ENCODE measurements at places on chromosomes 5 and 9. TPM values are rescaled to one million over a fixed set of nuclear protein-coding genes. Genes with fewer than 3 reads are reported as not detected.

SPOCK1 gene
- 13.2 TPM for total RNA-seq

CLIC3 gene
- total RNA-seq: 0.41 TPM

PTGER4 gene
- 17.1 TPM for total RNA-seq

CXCL14 gene
- 3.6 TPM for total RNA-seq

IRGM gene
- total RNA-seq: not detected

DNA sequence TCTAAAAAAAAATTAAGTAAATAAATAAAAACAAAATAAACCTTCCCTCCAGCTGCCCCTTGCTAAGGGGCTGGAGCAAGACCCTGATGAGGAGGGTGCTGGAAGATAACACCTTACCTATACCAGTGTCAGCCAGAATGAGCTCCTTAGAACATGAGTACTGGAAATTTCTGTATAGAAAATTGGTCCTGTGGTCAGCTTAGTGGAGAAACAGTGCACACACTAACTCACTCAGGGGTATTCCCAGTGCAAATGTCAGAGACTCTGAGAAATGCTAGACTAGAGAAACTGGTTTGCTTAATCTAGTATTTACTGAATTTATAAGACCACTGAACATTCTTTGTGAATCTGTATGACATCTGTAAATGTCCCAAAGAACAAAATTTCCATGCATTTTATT, 62.1 kb upstream of the CTXN3 start:
- no peak overlapping the region for H3K27ac ChIP-seq
- no peak for DNase-seq
- H3K36me3 ChIP-seq: no peaks in the 10 kb centered on the region
- no peaks in the 10 kb centered on the region for H3K4me1 ChIP-seq
- H3K27me3 ChIP-seq: no peaks in the 10 kb centered on the region

DNA sequence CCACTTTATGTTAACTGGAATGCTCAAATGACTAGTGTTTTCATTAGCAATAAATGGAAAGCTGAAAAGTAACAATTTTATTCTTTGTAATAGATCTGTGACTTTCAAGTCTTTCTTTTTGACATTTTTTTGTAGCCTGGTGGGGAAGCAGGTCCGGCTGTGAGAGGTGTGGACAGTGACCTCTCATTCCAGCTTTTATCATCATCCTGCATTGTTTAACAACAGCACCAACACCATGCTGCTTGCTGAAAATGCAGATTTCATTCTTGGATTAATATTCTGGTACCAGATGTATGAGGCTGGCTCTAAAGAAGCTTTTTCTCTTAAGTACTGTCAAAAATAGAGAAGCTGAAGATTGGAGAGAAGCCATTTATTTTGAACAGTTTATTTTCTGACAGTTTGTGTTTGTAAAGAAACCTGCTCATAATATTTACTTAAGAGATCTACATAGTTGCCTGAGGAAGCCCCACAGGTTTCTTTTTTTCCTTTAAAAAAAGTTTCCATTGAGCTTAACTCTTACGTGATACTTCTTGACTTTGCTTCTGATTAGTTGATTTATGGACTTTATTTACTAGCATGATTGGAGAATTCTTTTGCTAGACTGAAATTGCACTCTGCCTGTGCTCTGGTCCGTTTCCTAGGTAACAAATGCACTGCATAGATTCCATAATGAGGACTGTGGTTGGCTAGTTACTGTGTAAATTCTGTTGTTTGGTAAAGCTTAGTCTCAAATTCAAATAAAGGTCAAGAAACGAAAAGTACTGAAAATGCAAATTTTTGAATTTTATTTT, 3.4 kb downstream of the KIAA1958 start:
- no peak for DNase-seq
- H3K4me1 ChIP-seq: peaks cover 15% of the 10 kb centered on the region
- no peak overlapping the region for H3K27ac ChIP-seq
- no peak overlapping the region for H3K4me3 ChIP-seq
- H3K36me3 ChIP-seq: no peaks in the 10 kb centered on the region
- no peaks in the 10 kb centered on the region for H3K27me3 ChIP-seq

GRCh38 chr9:35736201-35736633, 3.8 kb downstream of the CREB3 start:
- H3K36me3 ChIP-seq: peaks cover 52% of the 10 kb centered on the region
- H3K27ac ChIP-seq: no peak overlapping the region
- peak; percentile 56 for DNase-seq
- no peak overlapping the region for H3K4me3 ChIP-seq
- peaks cover 12% of the 10 kb centered on the region for H3K4me1 ChIP-seq

DNA sequence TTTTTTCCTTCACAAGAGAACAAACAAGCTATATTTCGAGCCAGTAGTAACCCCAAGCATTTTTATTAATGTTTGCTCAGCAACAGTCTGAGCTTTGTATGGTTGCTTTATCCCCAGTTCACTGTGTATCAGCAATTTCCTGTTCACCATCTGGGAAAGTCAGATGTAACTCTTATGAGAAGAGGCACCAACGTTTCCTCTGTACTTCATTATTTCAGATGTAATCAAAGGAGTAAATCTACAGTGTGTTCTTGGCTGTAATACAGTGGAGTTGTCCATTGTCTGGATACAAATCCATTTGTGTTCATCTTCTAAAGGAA, 340.2 kb downstream of the ARRDC3 start:
- no peaks in the 10 kb centered on the region for H3K27me3 ChIP-seq
- H3K4me3 ChIP-seq: no peak overlapping the region
- DNase-seq: no peak
- no peaks in the 10 kb centered on the region for H3K36me3 ChIP-seq
- no peaks in the 10 kb centered on the region for H3K4me1 ChIP-seq

GRCh38 chr5:115375893-115376292, 79.4 kb upstream of the CCDC112 start:
- no peaks in the 10 kb centered on the region for H3K36me3 ChIP-seq
- H3K4me1 ChIP-seq: peaks cover 13% of the 10 kb centered on the region
- no peak for DNase-seq

- H3K27me3 ChIP-seq: no peaks in the 10 kb centered on the region
- H3K27ac ChIP-seq: peak overlapping the region; percentile 74
- peak overlapping the region; percentile 40 for H3K4me3 ChIP-seq
Measured at GRCh38 chr9:2158111-2158610, 143.0 kb downstream of the SMARCA2 start.

- no peak overlapping the region for H3K27ac ChIP-seq
- no peaks in the 10 kb centered on the region for H3K27me3 ChIP-seq
- no peaks in the 10 kb centered on the region for H3K36me3 ChIP-seq
- H3K4me3 ChIP-seq: no peak overlapping the region
Measured at GRCh38 chr9:110559869-110560268, 19.7 kb downstream of the SVEP1 start.

GRCh38 chr5:126402621-126403555, 20.3 kb upstream of the GRAMD2B start:
- no peak overlapping the region for H3K27ac ChIP-seq
- no peak for DNase-seq
- H3K4me3 ChIP-seq: no peak overlapping the region
- H3K36me3 ChIP-seq: no peaks in the 10 kb centered on the region
- H3K27me3 ChIP-seq: no peaks in the 10 kb centered on the region
- no peaks in the 10 kb centered on the region for H3K4me1 ChIP-seq

GRCh38 chr5:126129431-126129830, 293.8 kb upstream of the GRAMD2B start:
- H3K4me3 ChIP-seq: no peak overlapping the region
- H3K27ac ChIP-seq: no peak overlapping the region
- H3K36me3 ChIP-seq: no peaks in the 10 kb centered on the region

DNA sequence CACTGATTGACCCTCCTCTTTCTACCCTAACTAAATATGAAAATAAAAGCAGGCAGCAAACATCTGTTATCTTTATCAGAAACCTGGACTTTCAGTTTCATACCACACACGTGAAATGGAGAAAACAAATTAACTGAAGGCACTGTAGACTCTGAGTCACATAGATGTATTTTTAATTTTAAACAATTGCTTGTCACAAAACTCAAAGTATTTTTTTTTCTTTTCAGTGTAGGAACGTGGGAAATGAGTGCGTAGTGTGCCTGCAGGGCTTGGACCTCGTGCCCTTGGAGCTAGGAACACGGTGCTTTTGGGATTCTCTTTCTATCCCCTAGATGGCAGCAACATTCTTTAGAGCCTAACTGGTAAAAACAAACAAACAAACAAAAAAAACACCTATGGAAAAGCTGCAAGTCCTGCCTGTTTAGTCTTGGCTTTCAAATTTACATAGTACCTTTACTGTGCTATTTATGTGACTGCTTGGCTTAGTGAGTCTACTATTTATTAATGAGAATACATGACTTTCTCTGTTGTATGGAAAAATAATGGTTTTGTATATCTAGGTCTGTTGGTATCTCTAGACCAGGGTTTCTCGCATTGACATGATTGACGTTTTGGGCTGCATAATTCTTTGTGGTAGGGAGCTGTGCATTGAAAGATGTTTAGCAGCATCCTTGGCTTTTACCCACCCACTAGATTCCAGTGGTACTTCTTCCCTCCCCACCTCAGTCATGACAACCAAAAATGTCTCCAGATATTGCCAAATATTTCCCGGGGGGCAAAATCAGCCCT, 16.8 kb upstream of the ACTBL2 start:
- no peak for DNase-seq
- no peak overlapping the region for H3K4me3 ChIP-seq
- no peaks in the 10 kb centered on the region for H3K4me1 ChIP-seq
- H3K27ac ChIP-seq: no peak overlapping the region
- no peaks in the 10 kb centered on the region for H3K27me3 ChIP-seq
- no peaks in the 10 kb centered on the region for H3K36me3 ChIP-seq

DNA sequence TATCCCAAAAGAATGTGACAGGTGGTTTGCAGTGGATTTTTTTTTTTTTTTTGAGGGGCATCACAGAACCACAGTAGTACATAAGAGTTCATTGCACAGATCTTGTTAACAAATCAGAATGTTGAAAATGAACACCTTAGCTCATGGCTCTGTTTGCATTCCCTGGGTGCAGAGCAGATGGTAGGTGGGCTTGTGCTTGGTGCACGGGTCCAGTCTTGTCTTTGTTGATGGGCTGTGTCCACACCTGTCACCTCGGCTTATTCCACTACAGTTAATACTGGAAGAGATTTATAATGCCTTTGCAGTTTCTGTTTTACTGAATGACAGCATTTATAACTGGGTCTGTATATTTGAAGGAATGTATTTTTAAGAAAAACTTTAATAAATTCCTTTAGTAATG, 146.6 kb downstream of the KDM4C start:
- DNase-seq: no peak
- H3K27me3 ChIP-seq: no peaks in the 10 kb centered on the region
- no peaks in the 10 kb centered on the region for H3K4me1 ChIP-seq
- H3K27ac ChIP-seq: no peak overlapping the region

GRCh38 chr5:37571985-37572384, 192.9 kb downstream of the WDR70 start:
- DNase-seq: no peak
- H3K4me1 ChIP-seq: peaks cover 13% of the 10 kb centered on the region
- no peak overlapping the region for H3K27ac ChIP-seq
- no peak overlapping the region for H3K4me3 ChIP-seq

DNA sequence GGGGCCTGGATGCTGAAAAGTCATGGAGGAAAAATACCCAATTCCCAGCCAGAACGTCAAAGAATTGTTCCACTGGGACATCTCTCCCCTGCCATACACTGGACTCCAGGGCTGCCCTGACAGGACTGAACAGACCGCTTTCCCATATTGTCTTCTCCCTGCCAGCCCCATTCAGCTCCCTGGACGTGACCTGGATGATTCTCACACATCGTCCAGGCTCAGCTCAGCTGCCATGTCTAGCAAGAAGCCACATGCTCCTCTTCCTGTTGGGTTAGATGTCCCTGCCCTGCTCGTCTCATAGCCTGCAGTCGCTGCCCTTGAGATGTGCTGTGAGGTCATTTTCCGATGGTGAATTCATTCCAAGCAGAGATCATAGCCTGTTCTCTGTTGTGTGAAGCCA, 37.4 kb downstream of the FOXI1 start:
- no peak for DNase-seq
- no peak overlapping the region for H3K4me3 ChIP-seq
- no peaks in the 10 kb centered on the region for H3K4me1 ChIP-seq
- H3K36me3 ChIP-seq: no peaks in the 10 kb centered on the region
- H3K27me3 ChIP-seq: no peaks in the 10 kb centered on the region

GRCh38 chr5:151454166-151454565, 6.8 kb downstream of the SLC36A1 start:
- no peaks in the 10 kb centered on the region for H3K27me3 ChIP-seq
- no peak overlapping the region for H3K4me3 ChIP-seq
- no peaks in the 10 kb centered on the region for H3K36me3 ChIP-seq

DNA sequence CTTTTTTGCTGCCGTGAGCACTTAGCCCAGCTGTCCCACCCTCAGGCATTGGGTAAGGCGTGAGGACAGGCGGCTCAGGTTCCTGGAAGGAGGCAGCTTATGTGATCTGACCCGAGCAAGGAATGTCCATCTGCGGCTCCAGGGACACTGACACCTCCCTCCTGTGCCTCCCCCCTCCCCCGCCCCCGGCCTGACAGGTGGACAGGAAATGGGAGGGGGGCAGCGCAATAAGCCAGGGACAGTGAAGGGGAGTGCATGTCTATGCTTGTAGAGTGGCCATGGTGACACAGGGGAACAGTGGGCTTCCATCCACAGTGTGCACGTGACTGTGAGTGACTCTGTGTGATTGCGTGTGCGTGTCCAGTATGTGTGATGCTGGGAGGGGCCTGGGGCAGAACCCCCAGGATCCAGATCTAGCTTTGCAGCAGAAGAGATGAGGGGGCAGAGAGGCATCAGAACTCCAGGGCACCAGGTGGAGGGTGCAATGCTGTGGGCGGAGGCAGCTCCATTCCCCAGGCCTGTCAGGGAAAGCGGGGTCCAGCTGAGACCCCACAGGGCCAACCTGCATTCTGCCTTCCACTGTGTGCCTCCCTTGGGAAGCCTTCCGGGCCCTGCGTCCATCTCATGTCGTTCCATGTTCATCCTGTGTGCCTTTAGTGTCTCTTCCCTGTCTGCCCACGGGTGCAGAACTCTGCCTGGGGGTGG, 30.5 kb downstream of the CNTFR start:
- no peak overlapping the region for H3K4me3 ChIP-seq
- H3K4me1 ChIP-seq: no peaks in the 10 kb centered on the region
- no peak overlapping the region for H3K27ac ChIP-seq
- H3K36me3 ChIP-seq: no peaks in the 10 kb centered on the region

DNA sequence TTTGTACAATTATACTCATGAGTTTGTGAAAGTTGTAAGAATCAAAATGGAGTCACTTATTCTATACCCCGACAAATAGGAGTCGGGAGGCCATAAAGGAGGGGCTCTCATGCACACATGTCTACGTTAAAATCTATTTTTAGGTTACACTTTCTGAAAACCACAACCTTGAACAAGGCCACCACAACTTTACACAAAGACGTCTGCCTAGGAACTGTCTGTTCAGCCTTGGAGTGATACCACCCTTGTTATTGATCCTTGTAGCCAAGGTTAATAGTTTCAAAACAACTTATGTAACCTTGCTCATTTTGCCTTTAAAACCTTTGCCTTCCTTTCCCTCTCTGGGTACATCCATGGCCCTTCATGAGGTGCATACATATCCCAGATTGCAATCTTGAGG, 4.1 kb upstream of the NDFIP1 start:
- H3K36me3 ChIP-seq: no peaks in the 10 kb centered on the region
- H3K27ac ChIP-seq: no peak overlapping the region
- H3K4me1 ChIP-seq: no peaks in the 10 kb centered on the region
- H3K27me3 ChIP-seq: no peaks in the 10 kb centered on the region
